HFF-Myc (cell line): ENCODE measurements at places on chromosomes 4 and X.
A peak's percentile ranks its signal among the peaks of the same experiment; 100 is the strongest.

GRCh38 chr4:96102541-96103026, 262.7 kb downstream of the PDHA2 start:
- DNase-seq = no peak

GRCh38 chr4:16897991-16898827, at the start of gene LDB2:
LDB2 (minus strand) TSS chr4:16898645.
- peak; percentile 66 for DNase-seq

DNA sequence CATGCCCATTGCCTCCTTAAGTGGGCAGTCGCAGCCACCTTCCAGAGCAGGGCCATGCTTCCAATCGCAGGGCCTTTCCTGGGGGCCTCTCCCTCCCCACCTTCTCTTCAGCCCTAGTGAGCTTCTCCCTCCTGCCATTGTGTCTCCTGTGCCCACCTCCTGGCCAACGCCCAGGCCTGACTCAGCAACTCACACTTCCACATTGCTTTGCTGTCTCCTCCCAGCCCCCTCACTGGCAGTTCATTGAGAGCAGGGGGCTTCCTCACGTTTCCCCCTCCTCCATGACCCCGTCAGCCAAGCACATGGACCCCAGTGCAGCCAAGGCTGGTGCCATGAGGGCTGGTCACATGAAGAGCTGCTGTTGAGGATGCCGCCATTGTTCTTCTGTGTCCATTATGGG, 25.9 kb downstream of the HTRA3 start:
- DNase-seq = no peak

- no peak for DNase-seq
Observed at GRCh38 chr4:9964879-9965278, 56.4 kb downstream of the SLC2A9 start.

- DNase-seq = no peak
Observed at GRCh38 chrX:64805683-64806082, 170.6 kb downstream of the ZC4H2 start.

- DNase-seq = no peak
Observed at GRCh38 chr4:146159384-146160058, 16.0 kb upstream of the LSM6 start.

DNA sequence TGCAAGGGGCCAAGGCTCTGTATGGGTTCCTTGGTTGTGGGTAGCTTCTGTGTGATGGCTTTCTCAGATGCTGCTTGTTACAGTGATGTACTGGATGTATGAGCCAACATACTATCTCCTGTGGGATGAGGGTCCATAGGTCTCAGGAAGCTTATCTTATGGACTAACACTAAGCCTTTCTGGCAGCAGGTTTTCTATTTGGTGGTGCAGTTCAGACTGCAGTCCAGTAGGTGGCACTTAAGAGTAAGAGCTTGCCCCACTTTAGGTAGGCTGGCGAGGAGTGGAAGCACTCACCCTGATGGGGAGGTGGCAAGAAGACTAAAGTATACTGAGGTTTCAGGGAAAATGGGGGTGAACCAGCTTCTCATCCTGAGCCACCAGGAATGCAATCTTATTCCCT, 306.7 kb upstream of the MAOA start:
- DNase-seq = no peak
